ENCODE measurements at places on chromosomes 12 and 14.

DNA sequence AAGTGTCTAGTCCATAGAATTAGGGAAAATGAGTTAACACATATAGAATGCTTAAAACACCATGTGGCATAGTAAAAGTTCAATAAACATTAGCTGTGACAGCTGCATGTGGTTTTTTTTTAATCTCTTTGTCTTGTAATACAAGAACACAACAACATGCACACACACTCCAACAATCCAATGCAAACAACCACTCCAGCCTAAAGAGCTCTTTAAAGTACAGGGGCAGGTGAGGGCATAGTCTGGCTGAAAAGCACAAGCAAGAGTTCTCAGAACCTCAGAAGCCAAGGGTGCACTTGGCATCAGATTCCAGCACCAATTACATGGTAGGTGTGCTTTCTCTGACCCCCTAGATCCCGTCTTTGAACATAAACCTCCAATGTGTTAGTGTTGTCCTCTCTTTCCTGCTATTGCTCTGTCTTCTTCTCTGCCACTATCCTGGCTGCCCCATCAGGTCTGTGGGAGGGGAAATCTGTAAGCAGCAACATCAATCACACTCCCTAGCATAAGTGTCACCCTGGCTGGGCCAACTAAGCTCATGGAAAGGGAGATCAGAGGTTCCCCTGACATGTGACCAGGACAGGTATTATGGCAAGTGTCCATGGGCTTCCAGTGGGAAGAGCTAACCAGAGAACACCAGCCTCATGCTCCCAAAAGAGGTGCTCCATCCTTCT, 91.0 kb downstream of the SLC8A3 start:
- no peak for DNase-seq

- no peak for DNase-seq
Measured at GRCh38 chr12:119178544-119179334, at the start of gene HSPB8. Gene HSPB8 (plus strand): TSS chr12:119178931. CDS start chr12:119179313, 382 bp downstream.

DNA sequence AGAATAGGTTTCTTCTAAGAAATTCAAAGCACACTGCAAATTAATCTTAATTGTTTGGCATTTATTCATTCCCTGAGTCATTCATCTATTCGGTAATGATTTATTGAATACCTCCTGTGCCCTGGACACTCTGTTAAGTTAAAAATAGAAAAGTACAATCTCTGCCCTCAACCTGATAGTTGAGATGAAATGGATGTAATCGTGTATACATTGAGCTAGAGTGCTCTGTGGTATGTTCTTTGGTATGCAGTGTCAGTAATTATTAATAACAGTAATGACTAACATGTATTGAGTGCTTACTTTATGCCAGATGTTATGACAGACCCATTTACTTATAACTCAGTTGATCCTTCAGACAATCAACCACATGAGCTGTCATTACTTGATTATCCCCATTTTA, 47.6 kb downstream of the UTP20 start:
- DNase-seq: no peak

DNA sequence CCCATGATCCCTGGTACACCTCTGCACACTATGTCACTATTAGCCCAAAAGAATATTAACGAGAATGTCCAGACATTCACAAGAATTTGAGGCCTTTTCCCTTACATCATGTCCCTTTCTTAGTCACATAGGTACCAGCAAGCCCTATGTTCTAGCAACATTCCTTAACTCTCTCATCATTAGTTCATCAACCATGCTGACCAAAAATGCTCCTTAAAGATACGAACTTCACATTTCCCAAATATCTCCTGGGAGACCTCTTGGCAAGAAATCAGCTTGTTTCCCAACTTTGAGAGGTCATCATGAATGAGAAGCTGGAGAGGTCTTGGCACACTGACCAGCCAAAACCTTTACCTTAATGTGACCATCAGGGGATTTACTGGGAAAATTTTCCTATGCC, 4.6 kb downstream of the SALL2 start:
- DNase-seq: no peak

DNA sequence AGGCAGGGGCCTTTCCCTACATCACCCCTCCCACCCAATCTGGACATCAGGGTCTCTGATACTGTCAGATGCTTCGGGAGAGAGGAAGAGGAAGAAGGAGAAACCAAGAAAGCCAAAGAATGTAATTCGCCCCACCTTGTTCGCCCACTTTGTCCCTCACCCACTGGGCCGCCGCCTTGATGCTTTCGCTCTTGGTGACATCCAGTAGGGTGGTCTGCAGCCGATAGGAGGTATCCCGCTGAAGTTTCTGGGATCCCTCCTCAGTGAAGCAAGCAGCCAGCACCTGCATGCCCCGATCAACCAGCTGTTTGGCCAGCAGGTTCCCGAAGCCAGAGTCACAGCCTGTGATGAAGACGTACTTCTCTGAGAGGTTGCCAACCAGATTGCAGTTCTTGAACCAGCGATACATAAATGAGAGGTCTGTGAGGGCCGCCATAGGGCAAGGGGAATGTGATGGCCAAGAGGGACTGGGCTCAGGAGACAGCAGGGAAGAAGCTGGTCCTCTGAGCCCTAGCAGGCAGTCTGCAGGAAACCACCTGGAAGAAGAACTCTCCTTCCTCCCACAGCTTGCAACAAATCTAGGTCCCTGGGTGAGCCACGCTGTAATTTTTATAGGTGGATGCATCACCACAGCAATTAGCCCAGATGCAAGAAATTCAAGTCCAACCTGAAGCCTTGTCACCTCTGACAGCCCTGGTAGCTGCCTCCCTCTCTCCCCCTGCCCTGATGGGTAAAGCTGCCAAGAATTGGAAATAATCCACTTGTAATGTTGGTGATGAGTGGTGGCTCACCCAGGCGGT, at the start of gene SDR9C7:
Gene SDR9C7 (minus strand): TSS at position 583 of the 800 bp plus-strand sequence. CDS start 147 bp downstream, at position 436.
- no peak for DNase-seq

DNA sequence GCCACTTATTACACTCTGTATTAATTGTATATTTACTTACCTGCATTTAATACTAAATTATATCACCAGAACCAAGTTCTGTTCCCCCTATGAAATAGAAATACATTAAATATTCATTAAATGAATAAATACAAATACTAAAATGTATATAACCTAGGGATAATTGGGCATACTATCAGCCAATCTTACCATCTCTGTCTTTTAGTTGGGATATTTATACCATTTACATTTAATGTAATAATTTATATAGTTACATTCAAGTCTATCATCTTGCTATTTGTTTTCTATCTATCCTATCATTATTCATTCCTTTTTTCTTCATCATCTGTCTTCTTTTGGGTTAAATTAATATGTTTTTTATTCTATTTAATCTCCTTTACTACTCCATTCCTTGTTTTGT, 4.1 kb upstream of the ADAMTS20 start:
- DNase-seq: no peak

- DNase-seq: no peak
Measured at GRCh38 chr12:108823804-108824203, 33.6 kb downstream of the SSH1 start.
